ENCODE measurements at places on chromosomes 5 and 9.

DNA sequence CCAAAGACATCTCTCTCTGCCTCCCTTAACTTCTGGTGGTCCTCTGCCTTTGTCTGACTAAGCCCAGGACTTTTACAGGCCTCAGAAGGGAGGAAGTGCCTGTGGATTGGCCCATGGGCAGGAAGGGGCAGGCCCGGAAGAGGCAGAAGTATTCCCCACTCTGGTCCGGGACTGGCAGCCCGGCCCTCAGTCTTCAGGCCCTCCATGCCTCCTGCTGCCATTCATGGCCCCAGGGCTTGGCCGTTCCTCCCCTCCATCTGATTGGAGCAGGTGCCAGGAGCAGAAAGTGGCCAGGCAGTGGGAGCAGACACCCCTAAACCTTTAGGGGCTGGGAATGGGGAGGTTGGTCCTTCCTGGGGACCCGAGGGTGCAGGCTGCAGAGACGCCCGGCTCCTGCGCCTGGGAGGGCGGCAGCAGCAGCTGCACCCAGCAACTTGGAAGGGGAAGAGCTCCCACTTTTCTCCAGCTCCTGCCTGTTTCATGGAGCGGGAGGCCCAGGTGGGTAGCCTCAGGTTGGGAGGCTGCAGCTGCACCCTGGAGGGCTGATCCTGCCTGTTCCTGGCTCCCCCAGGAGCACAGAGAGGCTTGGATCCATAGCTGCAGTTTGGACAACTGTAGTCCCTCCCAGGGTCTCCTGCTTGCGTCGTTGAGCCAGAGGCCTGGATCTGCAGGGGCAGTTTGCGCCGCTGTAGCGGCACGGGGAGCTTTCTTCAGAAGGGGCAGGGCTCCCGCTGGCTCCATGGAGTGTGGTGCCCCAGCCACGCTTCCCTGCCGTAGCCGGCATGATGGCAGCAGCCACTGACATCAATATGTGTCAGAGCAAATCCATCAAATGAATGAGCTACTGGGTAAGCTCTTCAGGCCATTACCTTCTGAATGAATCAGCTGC, 661.5 kb upstream of the NUDT12 start:
- no peak for DNase-seq

- DNase-seq = no peak
Observed at GRCh38 chr5:6105320-6105719, 273.0 kb downstream of the MED10 start.

DNA sequence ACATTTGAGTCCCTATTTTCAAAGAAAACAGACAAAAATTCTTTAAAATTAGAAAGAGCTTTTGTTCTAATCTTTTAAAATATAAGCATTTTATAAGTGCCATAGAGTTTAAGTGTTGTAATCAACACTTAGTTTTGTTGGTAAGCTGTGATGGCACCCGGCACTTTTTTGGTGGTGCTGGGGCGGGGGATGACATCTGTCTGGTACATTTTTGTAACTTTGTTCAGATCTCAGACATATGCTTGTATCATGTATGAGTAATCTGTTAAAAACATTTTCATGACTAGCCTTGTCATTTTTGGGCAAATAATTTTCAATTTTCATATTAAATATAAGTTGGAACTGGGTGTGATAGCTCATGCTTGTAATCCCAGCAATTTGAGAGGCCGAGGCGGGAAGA, 51.7 kb downstream of the UBAP1 start:
- no peak for DNase-seq

- DNase-seq = no peak
Observed at GRCh38 chr5:103216137-103216536, 42.4 kb upstream of the MACIR start.

DNA sequence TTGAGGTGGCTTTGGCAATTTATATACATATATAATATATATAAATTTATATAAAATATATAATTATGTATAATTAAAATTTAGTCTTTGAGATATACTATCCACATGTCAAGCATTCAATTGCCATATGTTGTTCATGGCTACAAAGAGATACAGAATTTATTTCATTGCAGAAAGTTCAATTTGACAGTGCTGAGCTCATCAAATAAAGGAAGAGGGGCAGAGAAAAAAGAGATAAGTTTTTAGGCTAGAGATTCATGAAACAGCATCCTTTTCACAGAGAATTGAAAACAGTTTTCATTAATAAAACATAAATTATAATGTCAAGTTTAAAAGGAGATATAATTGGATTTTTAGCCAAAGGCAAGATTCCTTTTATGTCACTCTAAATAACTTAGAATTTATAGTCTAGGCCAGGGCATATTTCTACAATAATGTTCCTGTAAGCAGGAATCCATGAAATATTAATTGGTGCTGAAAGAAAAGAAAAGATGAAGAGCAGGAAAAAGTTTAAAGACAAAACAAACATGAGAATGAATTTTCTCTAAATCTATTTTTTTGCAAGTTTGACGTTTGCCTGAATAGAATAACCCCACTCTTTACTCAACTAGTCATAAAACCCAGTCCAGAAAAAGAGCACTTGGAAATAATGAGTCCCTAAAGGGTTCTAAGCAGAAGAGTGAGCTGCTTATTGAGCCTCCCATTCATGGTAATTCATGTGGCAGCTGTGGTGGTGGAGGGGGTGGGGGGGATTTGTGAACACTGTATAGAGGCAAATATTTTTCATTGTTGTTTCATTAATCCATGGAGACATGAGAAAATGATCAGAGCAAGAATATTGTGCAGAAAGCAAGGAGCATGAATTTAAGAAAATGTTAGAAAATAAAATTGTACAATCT, 1279.5 kb downstream of the CDH12 start:
- DNase-seq = no peak

- DNase-seq = no peak
Observed at GRCh38 chr5:146697211-146697610, 181.2 kb upstream of the GPR151 start.

DNA sequence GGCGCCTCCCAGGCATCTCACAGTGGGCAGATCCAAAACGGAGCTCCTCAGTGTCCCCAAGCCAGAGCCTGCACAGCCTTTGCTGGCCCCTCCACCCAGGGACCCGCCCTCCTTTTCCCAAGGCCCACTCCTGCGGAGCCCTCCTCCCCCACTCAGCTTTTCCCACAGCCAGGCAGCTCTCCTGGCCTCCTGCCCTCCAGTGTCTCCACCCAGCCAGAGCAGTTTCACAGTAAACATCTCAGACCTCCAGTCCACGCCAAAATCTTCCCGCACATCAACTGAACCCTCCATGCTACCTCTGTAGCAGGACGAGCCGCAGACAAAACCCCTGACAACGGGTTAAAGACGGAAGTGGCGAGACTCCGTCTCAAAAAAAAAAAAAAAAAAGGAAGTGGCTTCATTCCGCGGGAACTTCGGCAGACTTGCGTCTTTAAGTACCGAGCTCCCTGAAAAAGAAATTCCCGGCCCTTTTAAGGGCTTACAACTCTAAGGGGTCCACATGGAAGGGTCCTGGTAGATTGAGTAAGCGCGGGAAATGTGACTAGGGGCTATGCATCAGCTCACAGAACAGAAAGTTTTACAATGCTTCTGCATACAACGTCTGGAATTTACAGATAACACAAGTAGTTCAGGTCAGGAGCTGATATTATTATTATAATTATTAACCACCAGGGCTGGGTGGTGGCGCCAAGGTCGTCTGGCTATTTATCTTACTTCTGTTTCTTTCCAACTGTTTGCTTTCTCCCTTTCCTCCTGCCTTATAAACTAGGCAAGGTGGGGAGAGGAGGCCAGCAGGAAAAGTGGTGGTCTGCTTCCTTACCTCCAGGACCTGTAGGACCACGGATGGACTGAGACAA, 11.4 kb upstream of the GRIN1 start:
- DNase-seq = no peak

DNA sequence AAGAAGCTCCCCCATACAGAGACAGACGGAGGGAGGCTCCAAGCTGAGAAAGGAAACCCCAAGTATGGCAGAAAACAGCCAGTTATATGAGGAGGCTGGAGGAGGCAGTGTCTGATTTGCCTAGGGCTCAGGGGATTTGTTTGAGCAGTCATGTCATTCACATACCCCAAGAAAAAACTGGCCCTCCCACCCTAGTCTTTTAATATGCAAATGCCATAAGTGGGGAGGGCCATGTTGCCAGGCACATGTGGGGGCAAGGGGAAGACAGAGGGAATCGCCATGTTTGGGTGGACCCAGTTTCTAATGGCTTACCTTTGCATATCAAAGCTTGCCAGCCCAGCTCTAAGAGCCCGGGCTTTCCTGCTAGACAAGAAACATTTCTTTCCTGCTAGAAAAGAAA, 1163.8 kb downstream of the TAF11L14 start:
- DNase-seq = no peak

DNA sequence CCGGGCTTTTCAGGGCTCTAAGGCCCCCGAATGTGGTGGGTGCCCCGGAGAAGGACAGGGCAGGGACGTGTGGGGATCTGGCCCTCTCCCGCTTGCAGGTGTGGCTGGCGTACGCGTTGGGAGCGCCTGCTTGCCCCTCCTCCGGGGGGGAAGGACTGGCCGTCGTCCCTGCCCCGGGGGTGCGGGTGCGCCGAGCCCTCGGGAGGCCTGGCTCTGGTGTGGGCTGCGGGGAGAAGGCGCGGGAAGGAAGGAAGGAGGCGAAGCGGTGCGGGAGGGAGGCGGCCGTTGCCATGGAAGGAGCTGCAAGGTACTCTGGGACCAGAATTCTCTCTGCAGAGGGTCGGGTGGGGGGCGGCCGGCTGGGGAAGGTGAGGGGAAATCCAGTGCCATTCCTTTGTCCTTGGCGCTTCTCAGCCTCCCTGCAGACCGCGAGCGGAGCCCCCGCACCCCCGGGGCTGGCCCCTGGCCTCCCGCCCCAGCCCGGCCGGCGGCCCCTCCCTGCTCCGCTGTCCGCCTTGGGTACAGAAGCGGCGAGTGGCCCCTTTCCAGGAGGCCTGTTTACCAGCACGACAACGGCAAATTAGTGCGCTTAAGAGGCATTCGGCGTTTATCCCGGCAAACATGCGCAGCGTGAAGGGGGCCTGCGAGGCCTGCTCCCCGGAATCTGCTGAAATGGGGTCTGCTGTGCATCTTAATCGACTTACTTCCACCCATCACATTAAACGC, 67.1 kb upstream of the UNC5A start:
- DNase-seq = no peak

DNA sequence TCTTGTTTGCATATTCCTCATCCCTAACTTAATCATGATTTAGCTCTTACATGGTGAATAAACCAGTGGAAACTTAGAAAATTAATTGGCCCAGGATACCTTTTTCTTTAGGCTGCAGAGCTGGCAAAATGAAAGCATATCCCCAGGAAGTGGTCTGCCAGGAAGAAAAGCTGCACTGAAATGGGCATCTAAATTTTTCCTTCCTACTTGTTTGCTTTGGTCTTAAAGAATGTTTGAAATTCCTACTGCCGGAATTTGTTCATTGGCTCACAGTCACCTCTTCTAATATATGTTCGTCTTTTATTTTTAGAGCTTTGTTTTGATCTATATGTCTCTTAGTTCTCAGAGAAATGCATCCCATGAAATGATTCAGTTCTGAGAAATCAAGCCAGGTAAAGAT, 113.2 kb upstream of the ELL2 start:
- no peak for DNase-seq

- no peak for DNase-seq
Observed at GRCh38 chr5:108003178-108003577, 332.4 kb upstream of the EFNA5 start.

- DNase-seq = peak; percentile 67
Observed at GRCh38 chr5:172453206-172453985, 929 bp downstream of the SH3PXD2B start.

- DNase-seq = no peak
Observed at GRCh38 chr5:45617859-45618416, 78.2 kb downstream of the HCN1 start.

DNA sequence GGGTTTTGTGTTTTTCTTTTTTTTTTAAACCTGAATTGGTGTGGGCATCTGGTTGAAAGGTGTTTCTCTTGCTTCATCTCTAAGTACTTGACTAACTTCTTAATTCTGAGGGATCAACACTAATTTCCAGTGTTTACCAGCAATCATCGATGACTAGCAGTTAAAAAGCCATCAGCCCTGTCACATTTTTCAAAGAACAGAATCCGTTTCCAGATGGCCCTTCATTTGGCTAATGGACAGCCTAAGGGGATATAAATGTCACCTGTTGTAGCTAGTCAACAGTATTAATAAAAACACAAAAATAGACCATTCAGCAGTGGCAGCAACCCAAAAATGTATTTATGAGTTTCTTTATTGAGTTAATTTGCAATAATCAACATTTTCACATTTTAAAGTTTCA, 1076.5 kb downstream of the MAT2B start:
- no peak for DNase-seq

GRCh38 chr5:15898641-15899040, 280.9 kb downstream of the MARCHF11 start:
- DNase-seq = no peak

DNA sequence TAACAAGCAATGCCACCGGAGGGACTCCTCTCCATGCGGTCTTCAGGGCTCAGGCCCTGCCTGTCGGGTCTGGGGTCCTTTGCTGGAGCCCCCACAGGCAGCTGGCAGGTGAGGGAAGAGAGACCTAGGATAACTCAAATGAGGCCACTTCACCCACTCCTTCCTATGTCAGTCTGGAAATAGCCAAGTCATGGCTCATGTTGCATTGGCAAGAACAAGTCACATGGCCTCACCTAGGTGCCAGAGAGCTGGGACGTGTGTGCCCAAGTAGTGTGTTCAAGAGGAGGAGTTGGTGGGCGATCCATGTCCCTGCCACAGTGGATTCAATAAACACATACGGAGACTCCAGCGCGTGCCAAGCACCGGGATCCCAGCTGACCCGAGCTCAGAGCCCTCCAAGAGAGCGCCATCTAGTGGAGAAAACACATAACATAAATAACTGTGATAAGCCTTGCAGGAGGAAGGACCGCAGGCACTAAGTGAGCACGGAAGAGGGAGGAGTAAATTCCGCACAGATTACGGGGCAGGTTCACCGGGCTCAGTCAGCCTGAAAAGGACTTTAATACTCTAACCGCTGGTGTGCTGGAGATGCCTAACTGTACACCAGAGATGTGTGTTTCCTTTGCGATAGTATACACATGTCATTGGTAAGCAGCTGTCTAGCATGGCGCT, 580.8 kb downstream of the CCDC171 start:
- DNase-seq = no peak

GRCh38 chr5:32153723-32154122, 20.4 kb downstream of the GOLPH3 start:
- no peak for DNase-seq

- DNase-seq = no peak
Observed at GRCh38 chr5:67815455-67816391, 399.8 kb upstream of the PIK3R1 start.

Data from mucosa of descending colon (tissue), 3 donors.